Activated CD4-positive, CD25-positive, alpha-beta regulatory T cell treated with anti-CD3 and anti-CD28 coated beads, Interleukin-2, amount 50 U/mL, for 72 hours (primary cell): ENCODE measurements at places on chromosomes 11 and 22.

- DNase-seq = peak; percentile 17
Observed at GRCh38 chr11:75733431-75734107, 15.9 kb downstream of the MOGAT2 start.

GRCh38 chr11:96827164-96827563, 437.4 kb downstream of the JRKL start:
- DNase-seq = no peak

- no peak for DNase-seq
Observed at GRCh38 chr11:117145393-117145761, 1.3 kb downstream of the PAFAH1B2 start.

DNA sequence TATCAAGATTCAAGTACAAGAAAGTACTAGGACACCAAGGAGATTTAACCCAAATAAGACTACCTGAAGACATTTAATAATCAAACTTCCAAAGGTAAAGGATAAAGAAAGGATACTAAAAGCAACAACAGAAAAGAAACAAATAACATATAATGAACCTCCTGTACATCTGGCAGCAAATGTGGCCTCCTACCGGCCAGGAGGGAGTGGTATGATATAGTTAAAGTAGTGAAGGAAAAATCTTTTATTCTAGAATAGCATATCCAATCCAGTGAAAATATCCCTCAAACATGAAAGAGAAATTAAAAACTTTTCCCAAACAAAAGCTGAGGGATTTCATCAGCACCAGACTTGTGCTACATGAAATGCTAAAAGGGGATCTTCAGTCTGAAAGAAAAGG, 104.7 kb upstream of the GUCY1A2 start:
- DNase-seq = no peak

- DNase-seq = no peak
Observed at GRCh38 chr22:23014250-23014649, 56.1 kb upstream of the GNAZ start.

GRCh38 chr11:6650104-6650503, 5.5 kb downstream of the DCHS1 start:
- no peak for DNase-seq
